RPMI8226 (cell line): ENCODE measurements at places on chromosomes 7 and 10.

DNA sequence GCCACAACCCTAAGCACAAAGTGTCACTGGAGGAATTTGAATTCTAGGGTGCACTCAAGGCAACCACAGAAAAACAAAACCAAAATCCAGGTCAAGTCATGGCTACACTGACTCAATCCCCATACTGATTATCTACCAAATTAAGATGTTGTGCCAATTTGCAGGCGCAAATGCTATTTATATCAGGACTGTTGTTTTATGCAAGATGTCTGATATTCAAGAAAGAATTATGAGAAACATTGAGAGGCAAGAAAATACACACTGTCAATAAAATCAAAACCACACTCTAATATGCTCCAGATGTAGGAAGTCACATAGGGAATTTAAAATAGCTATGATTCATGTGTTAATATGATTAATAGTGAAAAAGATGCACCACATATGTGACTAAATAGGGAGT, 141.3 kb upstream of the MINDY3 start:
- DNase-seq = no peak

- no peak for DNase-seq
Observed at GRCh38 chr10:71259282-71259681, 46.9 kb downstream of the UNC5B start.

DNA sequence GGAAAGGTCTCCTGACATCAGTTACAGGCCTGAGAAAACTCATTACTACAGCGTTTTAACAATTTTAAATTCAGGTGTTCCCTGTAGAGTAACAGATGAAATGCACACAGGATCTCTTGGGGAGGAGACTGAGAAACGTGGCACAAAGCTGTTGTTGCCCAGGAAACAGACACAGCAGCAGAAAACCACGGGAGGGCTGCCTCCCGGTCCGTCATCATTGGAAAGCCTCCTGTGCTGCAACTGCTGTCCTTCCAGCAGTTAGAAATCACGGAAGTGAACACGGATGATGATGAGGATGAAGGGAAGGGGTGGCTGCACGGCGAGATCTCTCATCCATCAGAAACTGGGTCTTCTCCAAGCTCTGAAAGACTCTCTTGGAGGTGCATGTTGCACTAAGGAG, 94.6 kb upstream of the RNF32 start:
- no peak for DNase-seq

DNA sequence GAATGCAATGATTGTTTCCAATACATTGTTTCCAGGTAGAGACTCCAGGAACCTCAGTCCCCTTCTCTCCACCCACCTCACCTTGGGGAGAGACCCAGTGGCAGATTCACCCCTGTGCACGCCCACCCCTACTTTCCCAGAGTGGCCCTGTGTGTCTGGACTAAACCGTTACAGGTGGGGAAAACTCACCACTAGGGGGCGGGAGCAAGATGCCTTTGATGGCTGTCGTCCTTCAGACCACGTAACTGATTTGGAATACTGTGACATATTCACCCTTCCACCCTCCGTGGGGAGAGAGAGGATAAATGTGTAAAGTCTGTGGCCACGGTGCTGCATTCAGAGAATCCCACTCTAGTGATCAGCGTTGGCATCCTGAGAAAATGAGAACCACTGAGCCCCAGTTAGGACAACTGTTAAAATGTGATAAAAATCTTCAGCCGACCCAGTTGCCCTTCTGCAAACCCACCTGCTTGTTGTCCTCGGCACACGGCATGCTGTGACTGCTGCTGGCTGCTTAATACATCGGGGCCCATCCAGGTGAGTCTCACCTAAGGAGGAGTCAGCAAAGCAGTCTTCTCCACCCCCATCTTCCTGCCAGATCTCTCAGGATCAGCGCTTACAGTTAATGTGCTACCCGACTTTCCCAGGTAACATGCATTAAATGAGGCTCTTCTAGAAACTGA, 41.5 kb upstream of the NMT2 start:
- DNase-seq = peak; percentile 79

- DNase-seq = no peak
Observed at GRCh38 chr10:11813855-11814567, 9.1 kb upstream of the PROSER2 start.

GRCh38 chr7:90383861-90384260, 19.4 kb upstream of the CLDN12 start:
- DNase-seq = no peak

DNA sequence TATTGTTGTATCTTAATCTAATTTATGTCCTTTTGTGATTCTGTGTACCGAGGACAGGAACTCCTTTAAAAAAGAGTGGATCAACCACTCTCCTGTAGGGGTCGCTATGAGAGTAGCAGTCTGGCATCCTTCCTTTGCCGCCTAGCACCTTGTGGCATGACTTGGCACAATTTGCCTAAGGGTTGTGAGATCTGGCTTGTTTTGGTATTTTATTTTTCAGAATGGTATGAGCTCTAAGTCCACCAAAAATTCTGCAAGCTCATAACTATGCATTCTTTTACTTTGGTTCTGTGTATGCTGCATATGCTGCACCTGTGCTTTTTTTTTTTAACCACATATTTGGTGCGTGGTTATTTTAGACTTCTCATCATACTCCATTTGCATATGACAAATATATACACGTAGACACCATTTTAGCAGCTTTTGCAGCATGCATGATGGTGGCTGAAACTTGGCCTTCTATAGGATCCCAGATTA, 112.8 kb downstream of the CDK14 start:
- DNase-seq = peak; percentile 97

DNA sequence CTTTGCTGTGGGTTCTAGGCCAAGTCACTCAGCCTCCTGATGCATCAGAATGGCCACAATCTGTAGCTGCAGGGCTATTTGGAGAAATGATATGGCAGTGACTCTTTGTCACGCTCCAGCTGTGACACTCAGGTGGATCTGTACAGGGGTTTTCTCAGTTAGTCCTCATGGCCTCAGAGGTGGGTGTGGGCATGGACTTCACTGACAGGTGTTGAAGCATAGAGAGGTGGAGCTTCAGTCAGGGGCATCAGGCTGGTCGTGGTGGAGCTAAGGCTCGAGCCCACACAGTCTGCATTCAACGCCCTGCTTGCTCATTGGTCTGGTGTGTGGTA, 21.2 kb downstream of the PALD1 start:
- DNase-seq = peak; percentile 71

GRCh38 chr10:95309958-95310357, 19.2 kb upstream of the PDLIM1 start:
- no peak for DNase-seq

DNA sequence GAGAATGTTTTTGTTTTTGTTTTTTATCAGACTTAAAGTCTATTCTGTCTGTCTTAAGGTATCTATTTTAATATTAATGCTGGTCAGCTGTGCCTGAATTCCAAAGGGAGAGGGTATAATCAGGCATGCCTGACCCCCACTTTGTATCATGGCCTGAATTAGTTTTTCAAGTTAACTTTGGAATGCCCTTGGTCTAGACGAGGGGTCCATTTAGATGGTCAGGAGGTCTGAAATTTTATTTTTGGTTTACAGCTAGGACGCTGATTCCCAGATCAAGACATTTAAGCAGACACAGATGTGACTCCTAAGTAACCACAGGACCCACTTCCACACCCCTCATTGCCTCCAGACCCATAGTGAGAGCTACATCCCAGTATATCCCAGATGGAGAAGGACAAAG, 189.5 kb downstream of the ARHGAP12 start:
- DNase-seq = no peak

GRCh38 chr7:146709451-146710027, 592.9 kb downstream of the CNTNAP2 start:
- no peak for DNase-seq

- peak; percentile 66 for DNase-seq
Observed at GRCh38 chr10:118958984-118959925, 70.3 kb upstream of the NANOS1 start.

DNA sequence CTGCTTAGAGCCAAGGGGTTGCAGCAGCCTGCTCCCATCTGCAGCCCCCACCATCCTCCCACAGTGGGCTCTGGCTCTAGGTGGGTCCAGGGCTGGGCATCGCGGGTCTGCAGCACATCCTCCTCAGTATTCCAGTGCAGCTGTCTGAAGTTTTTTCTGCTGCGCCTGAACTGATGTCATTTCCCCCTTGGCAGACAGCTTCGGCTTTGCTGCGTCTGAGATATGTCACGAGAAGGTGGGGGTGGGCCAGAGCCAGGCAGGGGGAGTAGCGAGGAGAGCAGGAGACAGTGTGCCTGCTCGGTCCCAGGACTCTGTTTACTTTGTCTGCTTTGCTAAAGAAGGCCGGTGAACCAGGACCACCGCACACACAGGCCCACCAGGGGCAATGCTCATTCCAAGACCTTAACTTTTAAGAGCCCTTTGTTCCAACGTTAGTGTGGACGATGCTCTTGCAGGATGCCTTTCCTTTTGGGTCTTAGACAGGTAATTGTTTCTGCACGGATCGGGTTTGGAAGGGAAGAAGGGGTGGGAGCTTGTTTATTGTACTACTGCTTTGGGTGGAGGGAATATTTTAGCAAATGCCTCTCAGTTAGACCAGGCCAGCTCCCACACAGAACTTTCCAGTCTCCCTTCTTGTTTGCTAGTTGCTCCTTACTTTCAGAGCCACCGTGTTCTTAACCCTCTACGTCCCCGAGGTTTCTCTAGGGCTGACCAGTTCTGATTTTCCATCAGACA, 32.4 kb downstream of the WBP1L start:
- DNase-seq = no peak

DNA sequence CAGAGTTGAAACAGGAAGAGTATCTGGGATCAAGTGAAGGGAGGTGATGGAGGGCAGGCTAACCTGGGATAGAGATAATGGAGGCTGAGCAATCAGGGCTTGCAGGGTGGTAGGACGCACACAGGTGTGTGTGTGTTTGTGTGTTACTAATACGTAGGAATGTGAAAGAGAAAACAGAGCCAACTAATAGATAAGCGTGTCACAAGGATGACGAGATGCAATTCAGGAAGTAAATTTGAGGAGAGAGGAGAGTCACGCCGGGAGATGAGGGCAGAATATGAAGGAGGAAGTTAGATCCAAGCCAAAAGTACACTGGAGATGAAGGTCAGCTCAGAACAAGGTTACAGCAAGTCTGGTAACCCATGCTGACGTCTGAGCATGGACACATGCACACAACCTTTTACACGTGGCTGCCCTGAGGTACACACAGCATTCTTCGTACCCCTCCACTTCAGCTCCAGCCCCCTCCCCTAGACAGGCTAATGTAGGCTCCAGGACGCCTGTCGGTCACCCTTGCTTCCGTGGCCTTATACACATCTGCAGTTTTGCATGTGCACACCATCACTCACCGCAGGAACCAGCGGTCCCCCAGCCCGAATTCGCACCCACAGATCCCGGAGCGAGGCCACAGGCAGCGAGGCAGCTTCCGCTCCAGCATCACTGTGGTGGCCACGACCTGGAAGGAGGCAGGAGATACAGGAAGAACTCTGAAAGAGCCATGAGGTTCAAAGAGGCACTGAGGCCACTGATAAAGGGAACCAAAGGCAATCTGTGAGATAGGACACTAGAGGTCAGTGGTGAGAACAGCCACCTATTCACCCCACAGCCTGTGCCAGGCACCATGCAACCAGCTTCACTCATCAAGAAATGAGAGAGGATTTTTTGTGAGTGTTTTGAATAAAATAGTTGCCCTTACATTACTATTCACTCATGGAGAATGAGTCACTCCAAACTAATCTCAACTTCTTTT, 23.7 kb upstream of the TRPV6 start:
- peak; percentile 39 for DNase-seq

DNA sequence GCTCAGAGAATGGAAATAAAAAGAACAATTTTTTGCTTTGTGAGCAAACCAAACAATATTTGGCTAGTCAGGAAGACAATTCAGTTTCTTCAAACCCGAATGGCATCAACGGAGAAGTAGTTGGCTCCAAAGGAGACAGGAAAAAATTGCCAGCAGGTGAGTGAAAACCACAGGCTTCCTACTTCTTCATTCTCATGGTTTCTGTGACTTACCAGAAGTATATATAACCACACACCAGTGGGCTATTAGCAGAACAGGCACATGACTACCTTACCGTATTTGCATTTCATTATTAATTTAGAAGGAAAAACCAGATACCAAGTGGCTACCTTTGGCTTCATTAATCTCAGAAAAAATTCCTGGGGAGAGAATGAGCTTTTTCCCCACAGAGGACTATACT, 8.8 kb downstream of the TDRD1 start:
- peak; percentile 54 for DNase-seq

DNA sequence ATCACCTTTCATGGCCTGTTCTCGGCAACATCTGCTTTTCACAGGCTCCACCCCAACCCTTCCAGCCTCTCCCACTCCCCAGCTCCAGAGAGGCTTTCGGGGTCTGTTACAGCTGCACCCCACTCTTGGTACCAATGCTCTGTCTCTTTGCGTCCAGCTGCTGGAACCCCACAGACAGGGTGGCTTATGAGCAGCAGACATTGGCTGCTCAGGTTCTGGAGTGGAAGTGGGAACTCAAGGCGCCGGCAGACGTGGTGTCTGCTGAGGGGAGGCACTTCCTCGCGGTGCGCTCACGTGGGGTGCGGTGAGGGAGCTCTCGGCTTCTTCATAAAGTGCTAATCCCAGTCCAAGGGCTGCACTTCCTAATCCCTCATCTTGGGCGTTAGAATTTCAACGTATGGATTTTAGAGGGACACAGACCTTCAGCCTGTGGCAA, 185.7 kb downstream of the ELFN1 start:
- DNase-seq = no peak

- DNase-seq = no peak
Observed at GRCh38 chr10:32210306-32211045, 136.5 kb downstream of the EPC1 start.

DNA sequence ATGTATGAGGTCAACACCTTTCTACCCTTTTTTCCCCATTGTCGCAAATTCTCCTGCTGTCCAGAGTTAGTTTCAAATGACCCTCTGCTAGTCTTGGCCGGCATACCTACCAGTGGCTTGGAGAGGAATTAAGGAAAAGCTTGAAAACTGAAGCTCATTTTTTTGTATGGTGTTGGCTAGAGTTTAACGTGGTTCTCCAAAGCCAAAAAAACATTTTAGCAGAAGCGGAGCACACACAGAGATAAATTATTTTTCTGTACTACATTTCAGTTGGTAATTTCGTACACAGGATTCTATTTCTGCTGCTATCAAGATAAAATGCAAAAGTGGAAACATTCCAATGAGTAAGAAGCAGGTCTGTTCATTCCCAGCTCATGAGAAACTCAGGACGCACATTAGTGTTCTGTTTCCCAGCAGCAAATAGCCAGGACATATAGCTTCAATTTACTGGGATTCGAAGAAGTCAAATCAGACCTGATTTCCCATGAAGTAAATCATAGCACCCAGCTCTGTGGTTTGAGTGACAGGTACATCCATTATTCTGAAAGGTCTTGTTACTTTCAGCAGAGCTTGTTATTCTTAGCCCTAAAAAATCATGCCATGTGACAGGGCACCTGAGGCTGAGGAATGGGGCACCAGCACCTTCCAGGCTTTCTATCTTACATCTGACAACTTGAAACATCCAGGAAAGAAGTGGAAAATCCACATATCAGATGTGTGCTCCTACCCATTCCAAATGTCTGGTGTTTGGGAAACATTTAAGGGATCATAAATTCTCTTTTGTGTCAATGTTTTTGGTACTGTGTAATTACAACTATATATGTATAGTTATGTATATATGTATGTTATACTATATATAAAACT, 215.9 kb upstream of the C7orf33 start:
- no peak for DNase-seq

DNA sequence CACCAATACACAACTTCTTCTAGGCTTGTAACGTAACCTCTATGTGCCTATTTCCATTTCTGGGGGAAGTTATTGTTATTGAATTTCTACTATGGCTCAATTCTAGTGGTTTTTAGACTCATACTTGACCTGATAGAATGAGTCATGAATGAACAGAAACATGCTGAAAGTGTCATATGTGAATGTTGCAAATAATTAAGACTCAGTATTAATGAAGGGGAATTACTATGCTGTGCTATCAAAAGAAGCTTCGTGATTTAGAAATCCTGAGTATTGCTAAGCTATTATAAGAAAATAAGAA, 135.1 kb upstream of the ZWINT start:
- no peak for DNase-seq

- no peak for DNase-seq
Observed at GRCh38 chr10:22042557-22043326, 39.2 kb upstream of the DNAJC1 start.
